ENCODE measurements at places on chromosomes 16 and 17. TPM values are rescaled to one million over a fixed set of nuclear protein-coding genes. Genes with fewer than 3 reads are reported as not detected.

SRL gene
- not detected for total RNA-seq

- H3K4me1 ChIP-seq = no peaks in the 10 kb centered on the region
- peaks cover 5% of the 10 kb centered on the region for H3K27me3 ChIP-seq
- DNase-seq = peak; percentile 44
- no peaks in the 10 kb centered on the region for H3K36me3 ChIP-seq
- H3K4me3 ChIP-seq = no peak overlapping the region
- no peak overlapping the region for H3K27ac ChIP-seq
Observed at GRCh38 chr17:43868226-43868994, 21.4 kb downstream of the CD300LG start.

- H3K36me3 ChIP-seq = peaks cover 7% of the 10 kb centered on the region
- peaks cover 52% of the 10 kb centered on the region for H3K4me1 ChIP-seq
- H3K27me3 ChIP-seq = no peaks in the 10 kb centered on the region
- H3K4me3 ChIP-seq = no peak overlapping the region
Observed at GRCh38 chr17:43020030-43020621, 2.1 kb downstream of the VAT1 start.

DNA sequence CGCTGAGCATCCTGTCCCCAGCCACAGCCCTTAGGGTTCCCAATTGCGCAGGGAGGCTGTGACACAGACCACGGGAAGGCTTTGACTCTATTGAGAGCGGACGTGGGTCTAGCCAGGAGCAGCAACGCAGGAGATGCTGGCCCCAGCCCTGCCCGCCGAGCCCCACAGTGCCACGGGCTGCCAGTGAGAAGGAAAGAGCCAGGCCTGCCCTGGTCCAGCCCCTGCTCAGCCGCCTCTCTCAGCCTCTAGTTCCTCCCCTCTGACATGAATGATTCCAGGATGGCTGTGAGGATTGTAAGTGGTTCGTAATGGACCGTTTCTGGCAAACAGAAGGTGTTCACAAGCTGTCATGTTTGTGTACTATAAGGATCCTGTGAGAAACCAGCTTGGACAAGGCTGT lies 2.5 kb downstream of the BHLHA9 start:
- H3K27me3 ChIP-seq = peaks cover 27% of the 10 kb centered on the region
- no peak for DNase-seq
- no peak overlapping the region for H3K27ac ChIP-seq
- no peak overlapping the region for H3K4me3 ChIP-seq

- H3K4me1 ChIP-seq = no peaks in the 10 kb centered on the region
- no peak overlapping the region for H3K4me3 ChIP-seq
- no peak overlapping the region for H3K27ac ChIP-seq
Observed at GRCh38 chr16:77271532-77272426, 72.6 kb downstream of the SYCE1L start.

CTRL gene
- 19.5 TPM for total RNA-seq

- no peaks in the 10 kb centered on the region for H3K27me3 ChIP-seq
- peaks cover 55% of the 10 kb centered on the region for H3K4me1 ChIP-seq
- H3K4me3 ChIP-seq = peak overlapping the region; percentile 49
- H3K36me3 ChIP-seq = no peaks in the 10 kb centered on the region
- peak; percentile 86 for DNase-seq
- H3K27ac ChIP-seq = peak overlapping the region; percentile 78
Observed at GRCh38 chr16:53518550-53519416, 15.8 kb upstream of the AKTIP start.

- H3K4me3 ChIP-seq = peak overlapping the region; percentile 87
- H3K4me1 ChIP-seq = peaks cover 20% of the 10 kb centered on the region
- DNase-seq = no peak
- peak overlapping the region; percentile 45 for H3K27ac ChIP-seq
Observed at GRCh38 chr16:89687092-89687940, 827 bp downstream of the CDK10 start.

DNA sequence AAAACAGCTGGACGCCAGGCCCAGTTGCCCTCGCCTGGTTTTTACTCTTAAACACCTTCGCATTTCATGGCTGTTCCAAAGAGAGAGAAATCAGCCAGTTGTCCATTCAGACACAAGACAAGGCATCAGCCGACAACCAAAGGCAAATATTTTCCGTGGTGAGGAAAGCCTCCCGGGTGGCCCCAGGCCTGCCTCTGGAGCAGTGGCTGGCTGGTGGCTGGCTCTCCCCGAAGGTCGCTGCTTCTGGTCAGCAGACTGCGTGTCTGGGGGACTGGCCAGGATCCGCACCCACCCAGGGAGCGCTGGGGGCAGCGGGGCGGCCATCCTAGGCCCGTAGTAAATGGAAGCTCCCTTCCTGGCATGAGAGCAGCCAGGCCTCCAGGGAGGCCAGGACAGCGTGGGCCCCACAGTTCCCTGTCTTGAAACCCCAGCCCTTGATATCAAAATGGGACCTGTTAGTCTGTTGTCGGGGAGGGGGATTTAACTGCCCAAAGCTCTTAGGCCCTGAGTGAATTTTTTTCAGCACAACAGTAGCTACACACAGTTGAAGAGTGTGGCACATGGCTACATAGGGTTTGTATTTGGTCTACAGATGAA lies 57.7 kb downstream of the SREBF1 start:
- H3K4me1 ChIP-seq = peaks cover 16% of the 10 kb centered on the region
- no peak overlapping the region for H3K4me3 ChIP-seq
- H3K27me3 ChIP-seq = peaks cover 5% of the 10 kb centered on the region

DNA sequence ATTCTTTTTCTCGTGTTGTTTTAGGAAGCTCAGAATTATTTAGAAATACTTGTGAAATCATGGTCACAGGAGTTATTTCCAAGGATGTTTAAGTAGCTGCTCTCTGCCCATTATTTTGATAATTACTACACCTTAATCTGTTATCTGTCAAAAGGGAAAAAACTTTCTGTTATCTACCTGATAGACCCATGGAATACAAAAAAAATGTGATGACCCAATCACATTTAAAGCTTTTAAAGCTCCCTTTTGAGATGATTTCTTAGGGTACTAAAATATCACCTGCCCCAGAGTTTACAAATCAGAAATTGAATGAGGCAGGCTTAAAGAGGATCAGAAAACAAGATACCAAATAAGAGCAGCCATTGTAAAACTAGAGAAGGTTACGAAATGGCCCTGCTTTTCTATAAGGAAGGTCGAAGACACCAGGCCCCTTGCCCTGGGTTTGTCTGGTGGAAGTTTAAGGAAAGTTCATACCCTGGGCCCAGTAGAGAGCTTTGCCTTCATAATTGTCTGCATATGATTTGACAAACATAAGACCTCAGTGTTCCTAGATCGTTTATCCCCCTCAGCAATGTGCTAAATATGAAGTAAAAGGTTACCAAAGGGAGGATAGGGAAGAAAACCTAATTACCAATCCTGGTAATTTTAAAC lies 149.9 kb upstream of the TBX2 start:
- H3K36me3 ChIP-seq = no peaks in the 10 kb centered on the region
- no peaks in the 10 kb centered on the region for H3K4me1 ChIP-seq
- H3K27ac ChIP-seq = no peak overlapping the region
- H3K27me3 ChIP-seq = no peaks in the 10 kb centered on the region
- no peak overlapping the region for H3K4me3 ChIP-seq

DNA sequence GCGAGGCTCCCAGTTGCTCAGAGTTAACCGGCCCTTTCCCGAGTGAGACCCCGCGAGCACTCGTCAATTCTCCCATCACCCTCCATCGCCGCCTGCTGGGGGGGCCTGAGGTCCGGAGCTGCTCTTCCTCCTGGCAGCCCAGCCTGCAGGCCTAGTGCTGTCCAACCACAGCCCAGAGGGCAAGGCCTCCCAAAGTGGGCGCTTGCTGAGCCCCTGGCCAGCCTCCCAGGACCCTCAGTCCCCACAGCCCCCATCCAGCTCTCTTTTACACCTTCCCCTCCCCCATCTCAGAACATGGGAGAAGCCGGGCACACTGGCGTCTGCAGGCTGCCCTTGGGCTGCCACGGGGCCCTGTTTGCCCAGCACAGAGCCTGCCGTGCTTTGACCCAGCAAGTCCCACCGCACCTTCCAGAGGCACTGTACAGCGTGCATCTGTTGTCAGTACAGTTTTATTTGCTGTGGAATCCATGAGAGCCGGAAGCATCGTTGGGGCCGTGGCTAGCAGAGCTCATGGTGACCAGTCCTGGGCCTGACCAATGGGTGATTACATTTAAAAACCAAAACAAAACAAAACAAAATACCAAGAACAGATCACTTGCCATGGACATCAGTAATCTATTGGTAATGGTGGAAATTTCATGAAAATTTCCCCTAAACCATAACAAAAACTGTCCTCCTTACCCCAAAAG lies 96.1 kb upstream of the CBX4 start:
- H3K4me3 ChIP-seq = no peak overlapping the region
- peaks cover 39% of the 10 kb centered on the region for H3K4me1 ChIP-seq
- H3K36me3 ChIP-seq = no peaks in the 10 kb centered on the region
- no peak overlapping the region for H3K27ac ChIP-seq
- peaks cover 28% of the 10 kb centered on the region for H3K27me3 ChIP-seq

SEPTIN1 gene
- total RNA-seq = 163 TPM

- no peak overlapping the region for H3K4me3 ChIP-seq
- no peak for DNase-seq
- peaks cover 81% of the 10 kb centered on the region for H3K36me3 ChIP-seq
Observed at GRCh38 chr17:82940226-82941020, 100.6 kb upstream of the ZNF750 start.

ITGAE gene
- total RNA-seq = 15.8 TPM

All from CD4-positive, alpha-beta T cell (primary cell).